ENCODE measurements at places on chromosomes 16 and 17.

DNA sequence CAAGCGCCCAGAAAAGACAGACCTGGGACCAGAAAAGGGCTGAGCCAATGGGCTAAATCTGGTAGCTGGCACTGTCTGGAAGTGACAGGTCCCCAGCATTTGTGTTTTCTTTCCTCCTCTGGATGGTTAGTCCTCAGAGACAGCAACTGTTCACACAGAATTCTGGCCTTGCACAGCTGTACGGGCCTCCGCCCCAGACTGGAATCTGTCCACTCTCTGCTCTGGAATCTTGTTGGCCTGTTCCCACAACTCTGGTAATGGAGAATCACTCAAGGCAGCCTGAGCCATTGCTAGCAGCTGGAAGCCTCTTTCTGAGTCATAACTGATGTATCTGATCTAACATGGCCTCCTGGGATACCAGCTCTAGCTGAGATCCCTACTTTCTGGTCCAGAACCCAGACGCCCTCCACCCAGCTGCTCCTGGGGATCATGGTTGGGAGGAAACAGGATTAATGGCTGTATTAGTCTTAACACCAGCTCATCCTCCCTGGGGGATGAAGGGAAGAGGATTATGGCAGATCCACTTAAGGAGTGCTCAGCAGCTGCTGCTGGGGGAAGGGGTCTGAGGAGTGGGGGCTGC is 9.1 kb downstream of the ZNF668 start:
- peak; percentile 97 for DNase-seq

DNA sequence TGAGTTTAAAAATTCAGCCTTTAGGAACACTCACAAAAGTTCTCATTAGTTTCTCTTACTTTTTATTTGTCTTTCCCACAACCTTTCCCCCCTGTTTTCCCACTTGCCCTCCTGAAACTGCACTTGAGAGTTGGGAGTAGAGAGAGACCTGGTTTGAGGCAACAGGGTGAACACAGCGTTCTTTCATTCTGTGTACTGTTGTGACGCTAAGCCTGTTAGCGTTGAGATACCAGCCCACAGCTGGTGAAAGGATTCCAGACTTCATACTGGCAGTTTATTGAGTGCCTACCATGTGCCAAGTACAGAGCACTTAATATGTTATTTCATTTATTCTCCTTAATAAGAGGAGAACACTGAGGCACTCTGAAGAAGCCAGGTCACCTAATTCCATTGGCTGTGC is 10.3 kb downstream of the TNRC6C start:
- DNase-seq: no peak

DNA sequence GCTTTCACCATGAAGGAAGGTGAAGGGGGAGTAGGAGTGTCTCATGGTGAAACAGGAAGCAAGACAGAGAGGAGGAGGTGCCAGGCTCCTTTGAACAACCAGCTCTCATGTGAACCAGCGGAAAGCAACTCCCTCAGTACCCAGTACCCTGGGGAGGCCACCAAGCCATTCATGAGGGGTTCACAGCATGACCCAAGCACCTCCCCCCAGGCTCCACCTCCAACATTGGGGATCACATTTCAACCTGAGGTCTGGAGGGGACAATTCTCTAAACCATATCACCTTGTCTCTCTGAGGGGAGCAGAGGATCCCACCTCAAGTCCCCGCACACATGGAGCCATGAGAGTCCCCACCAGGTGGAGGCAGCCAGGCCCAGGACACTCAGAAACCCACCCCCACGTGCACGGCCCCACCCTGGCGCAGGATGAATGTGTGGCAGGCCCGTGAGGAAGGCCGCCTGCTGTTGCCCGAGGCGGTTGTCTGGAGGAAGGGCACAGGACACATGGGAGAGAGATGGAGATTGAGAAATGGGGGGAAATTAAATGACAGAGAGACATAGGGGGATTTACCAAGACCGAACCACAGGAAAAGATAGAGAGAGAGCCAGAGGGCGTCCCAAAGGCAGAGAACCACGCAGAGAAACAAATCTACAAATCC is 85.9 kb downstream of the TMEM132E start:
- no peak for DNase-seq

DNA sequence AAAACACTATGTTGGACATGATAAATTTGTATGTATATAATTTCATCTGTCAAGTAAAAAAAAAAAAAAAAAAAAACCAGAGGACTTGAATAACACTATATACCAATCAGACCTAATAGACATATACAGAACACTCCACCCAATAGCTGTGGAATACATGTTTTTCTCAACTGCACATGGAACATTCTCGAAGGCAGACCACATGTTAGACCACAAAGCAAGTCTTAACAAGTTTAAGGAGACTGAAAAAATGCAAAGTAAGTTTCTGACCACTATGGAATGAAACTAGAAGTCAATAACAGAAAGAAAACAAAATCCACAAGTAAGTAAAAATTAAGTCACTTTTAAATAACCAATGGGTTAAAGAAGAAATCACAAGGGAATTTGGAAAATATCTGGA is 8.4 kb upstream of the CNTNAP4 start:
- DNase-seq: no peak

- no peak for DNase-seq
These were observed 19.6 kb downstream of the AKAP1 start for GRCh38 chr17:57104461-57105175.

GRCh38 chr17:81682565-81683207 is 911 bp downstream of the ARL16 start:
- DNase-seq: peak; percentile 11

GRCh38 chr17:72587156-72587555 is 466.3 kb downstream of the SOX9 start:
- no peak for DNase-seq

GRCh38 chr17:33973491-33973890 is 281.6 kb upstream of the CCL2 start:
- no peak for DNase-seq

DNA sequence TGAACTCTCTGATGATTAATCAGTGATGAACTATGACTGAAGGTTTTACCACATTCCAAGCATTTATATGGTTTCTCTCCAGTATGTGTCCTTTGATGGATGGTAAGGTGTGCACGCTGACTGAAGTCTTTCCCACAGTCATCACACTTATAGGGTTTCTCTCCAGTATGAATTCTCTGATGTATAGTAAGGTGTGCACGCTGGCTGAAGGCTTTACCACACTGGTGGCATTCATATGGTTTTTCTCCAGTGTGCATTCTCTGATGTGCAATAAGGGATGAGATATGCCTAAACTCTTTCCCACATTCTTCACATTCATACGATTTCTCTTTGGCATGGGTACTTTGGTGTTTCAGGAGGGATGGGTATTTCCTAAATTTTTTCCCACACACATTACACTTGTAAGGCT is 16.4 kb downstream of the ZNF287 start:
- DNase-seq: no peak

DNA sequence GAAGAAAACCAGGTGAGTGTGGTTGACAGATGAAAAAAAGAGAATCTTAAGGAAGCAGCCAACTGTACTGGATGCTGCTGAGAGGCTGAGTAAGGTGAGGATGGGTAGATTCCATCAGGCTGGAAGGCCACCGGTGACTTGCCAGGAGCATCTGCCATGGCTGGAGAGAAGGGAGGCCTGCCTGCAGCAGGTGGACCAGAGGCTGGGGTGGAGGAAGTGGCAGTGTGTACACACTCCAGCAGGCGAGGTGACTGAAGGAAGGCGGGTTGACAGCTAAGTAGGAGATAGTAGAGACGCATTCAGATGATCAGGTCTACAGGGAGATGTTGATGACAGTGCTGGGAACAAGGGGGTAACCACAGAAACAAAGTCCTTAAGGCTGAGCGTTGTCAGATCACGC is 69.5 kb downstream of the USP43 start:
- DNase-seq: no peak

Measured in fibroblast of the aortic adventitia (primary cell).